ENCODE measurements at places on chromosomes 16 and 17.
A peak's percentile ranks its signal among the peaks of the same experiment; 100 is the strongest.

DNA sequence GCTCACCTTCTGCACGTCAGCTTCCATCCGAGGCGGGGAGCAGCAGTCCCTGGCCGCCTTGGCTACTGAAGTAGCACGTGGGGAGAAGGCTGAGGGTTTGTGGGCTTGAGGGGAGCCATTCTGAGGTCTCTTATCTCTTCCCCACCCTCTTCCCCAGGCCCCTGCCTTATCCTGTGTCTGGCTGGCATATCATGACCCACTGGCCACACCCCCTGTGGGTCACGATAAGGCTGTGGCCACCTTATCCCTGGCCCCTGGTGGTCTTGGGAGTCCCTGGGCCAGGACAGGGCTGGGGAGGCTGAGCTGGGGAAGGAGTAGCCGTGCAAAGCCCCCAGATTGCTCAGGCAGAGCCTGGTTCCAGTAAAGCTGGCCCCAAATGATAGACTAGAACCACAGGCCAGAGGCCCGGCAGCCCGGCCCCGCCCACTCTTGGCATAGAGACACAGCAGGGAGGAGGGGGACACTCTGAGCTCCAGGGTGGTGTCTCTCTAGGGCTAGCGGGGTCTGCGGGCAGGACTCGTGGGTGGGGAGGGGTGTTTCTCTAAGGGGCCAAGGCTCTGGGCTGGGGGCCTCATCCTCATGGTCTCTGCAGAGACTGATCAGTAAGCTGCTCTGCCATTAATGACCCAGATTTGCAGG, 7.6 kb downstream of the SPNS2 start:
- no peak for DNase-seq

DNA sequence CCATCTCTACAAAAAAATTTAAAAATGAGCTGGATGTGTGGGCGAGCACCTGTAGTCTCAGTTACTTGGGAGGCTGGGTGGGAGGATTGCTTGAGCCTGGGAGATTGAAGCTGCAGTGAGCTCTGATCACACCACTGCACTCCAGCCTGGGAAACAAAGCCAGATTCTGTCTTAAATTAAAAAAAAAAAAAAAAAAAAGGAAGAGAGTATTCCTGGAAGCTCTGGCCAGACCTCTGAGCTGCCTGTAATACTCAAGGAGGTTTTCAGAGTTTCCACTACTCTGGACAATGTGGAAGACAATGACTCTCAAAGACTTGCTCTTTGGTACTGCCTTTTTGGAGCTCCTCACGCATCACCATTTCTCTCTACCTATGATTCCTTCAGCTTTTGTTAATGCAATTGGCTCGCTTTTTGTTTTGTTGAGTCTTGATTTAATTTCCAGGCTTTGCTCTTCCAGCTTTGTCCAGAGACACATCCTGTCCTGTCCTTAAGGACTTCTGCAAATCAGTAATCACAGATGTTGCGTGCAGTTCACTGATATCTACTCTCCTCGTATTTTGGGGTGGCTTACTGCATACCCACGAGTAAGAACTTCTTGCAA, 10.8 kb downstream of the CHD9 start:
- no peak for DNase-seq

DNA sequence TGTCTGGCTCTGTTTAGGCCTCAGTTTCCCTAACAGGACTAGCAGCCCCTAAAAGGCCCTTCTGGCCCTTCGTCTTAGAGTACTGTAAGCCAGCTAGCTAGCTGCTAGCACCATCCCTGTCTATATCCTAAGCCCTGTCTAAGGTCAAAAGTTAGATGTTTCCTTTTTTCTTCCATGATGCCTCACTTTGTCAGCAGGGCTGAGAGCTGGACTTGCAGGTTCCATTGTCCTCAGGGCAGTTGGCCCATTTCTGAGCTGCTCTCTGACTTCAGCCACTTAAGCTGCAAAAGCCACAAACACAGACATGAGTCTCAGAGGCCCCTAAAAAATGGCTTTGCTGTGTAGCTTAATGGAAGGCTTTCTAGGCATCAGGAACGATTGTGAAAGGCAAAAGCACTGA, 187.7 kb downstream of the CBLN1 start:
- no peak for DNase-seq

GRCh38 chr16:84081446-84081989, 35.2 kb downstream of the MBTPS1 start:
- DNase-seq: no peak

DNA sequence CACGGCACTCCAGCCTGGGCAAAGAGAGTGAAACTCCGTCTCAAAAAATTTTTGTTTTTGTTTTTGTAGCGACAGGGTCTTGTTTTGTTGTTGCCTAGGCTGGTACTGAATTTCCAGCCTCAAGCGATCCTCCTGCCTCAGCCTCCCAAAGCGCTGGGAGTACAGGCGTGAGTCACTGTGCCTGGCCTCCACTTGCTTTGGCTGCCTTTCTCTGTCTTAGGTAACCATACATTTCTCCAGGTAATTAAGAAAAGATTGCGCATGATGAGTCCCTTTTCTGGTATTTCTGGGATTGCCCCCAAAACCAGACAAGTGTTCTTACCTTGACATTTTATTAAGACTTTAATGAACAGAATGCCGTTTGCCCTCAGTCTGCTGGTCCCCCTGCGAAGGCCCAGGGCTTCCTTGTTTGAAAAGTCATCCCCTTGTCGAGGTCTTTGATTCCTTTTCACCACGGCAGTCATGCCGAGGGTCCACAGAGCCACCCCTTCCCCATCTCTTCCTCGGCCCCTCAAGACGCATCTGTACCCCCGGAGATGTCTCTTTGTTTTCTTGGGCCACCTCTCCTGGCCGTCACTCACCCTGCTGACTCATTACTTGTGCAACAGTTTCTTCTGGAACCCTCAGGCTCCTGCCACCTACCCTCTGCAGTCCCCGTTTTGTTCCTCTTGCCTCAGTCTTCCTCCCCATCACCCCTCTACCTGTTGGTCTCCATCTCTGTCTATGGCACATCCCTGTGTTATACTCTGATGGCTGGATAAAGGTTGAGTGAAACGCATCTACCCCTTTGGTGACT, 151.0 kb downstream of the SEC14L1 start:
- no peak for DNase-seq

GRCh38 chr17:14212401-14212800, 24.3 kb downstream of the CDRT15 start:
- DNase-seq: no peak

- DNase-seq: no peak
Observed at GRCh38 chr16:11036040-11036439, 91.7 kb downstream of the CLEC16A start.

GRCh38 chr16:67265834-67266233, 13.5 kb upstream of the PLEKHG4 start:
- DNase-seq: no peak

GRCh38 chr17:76524598-76525512, 12.7 kb downstream of the CYGB start:
- no peak for DNase-seq

DNA sequence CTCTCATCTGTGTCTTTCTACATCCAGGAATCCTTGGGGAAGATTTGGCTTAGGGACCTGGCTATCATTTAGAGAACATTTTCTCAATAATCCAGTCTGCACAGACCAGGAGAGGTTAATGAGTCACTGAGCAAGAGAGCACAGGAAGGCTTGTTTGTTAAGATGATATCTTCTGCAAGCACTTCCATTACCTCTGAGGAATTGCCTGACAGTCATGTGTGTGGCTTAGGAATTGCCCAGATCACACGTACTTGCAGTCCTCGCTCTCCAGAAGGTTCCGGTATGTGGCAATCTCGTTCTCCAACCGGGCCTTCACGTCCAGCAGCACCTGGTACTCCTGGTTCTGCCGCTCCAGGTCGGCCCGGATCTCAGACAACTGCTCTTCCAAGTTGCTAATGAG, 3.3 kb downstream of the KRT37 start:
- DNase-seq: no peak

GRCh38 chr16:89579351-89579750, 3.8 kb downstream of the CPNE7 start:
- no peak for DNase-seq

GRCh38 chr17:47713980-47714700, 18.9 kb upstream of the TBX21 start:
- peak; percentile 78 for DNase-seq

DNA sequence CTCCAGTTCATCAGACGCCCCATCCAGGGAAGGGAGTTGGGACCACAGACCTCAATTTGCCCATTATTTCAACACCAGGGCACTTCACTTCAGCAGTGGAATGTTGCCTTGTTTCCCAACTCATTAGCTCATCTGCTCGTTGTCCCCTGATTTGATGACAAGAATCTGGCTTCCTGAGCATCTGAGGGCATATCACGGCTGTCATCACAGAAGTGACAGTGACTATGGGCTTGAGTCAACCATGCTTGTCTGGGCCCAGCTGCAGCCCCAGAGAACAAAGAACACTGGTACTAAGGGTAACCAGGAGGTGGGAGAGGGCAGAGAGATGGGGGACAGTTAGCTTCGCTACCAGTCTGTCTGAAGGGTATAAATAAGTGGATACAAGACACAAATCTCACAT, 266.0 kb upstream of the SDK2 start:
- no peak for DNase-seq

GRCh38 chr16:89195521-89196171, 4.7 kb downstream of the SLC22A31 start:
- peak; percentile 46 for DNase-seq

DNA sequence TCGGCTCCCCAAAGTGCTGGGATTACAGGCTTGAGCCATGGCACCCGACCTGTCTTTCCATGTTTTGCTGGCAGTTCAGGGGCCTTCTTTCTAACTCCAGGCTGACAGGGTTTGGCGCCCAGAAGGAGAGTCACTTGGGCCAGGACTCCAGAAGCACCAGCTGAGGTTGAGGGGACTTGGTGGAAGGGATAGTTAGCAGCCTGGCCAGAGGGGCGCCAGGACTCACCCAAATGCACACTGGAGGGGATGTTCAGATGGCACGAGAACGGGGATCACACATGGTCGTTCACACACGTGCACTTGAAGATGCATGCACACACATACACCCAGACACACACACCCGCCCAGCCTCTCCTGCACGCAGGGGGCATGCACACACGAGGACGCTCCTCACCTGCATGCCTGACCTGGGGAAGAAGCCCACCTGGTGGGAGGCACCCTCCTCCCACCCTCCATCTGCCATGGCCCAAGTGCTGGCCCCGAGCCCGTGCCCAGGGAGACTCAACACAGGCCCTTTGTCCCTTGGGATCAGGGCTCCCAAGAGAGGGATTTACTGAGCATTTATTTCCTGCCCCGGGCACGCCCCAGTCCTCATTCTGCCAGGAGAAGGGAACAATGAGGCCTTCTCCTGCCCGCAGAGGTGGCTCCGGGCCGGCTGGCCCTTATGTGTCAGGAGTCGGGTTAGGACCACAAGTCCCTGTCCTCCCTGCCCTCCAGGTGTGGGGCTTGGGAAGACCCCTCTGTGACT, 2.3 kb upstream of the PRSS21 start:
- DNase-seq: no peak

DNA sequence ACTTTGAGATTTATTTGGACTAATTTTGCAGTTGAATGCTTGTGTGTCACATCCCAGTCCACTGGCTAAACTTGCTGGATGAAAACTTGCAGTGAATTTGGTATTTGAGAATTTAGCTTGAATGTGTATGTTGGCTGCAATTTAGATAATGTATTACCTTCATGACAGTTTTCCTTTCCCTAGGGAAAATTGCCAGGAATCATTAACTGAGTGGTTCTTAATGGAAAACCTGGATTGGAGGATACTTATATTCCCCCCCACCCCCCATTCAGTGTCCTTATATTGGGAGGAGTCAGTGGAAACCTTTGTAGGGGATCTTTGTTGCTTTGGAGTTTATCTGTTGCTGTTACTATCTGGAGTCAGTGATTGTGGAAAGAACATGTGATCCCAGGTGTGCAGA, 67.6 kb downstream of the KPNA2 start:
- no peak for DNase-seq

GRCh38 chr16:19284207-19284606, 1.3 kb upstream of the CLEC19A start:
- DNase-seq: no peak

- DNase-seq: peak; percentile 89
Observed at GRCh38 chr16:85556456-85557082, 56.6 kb upstream of the GSE1 start.

DNA sequence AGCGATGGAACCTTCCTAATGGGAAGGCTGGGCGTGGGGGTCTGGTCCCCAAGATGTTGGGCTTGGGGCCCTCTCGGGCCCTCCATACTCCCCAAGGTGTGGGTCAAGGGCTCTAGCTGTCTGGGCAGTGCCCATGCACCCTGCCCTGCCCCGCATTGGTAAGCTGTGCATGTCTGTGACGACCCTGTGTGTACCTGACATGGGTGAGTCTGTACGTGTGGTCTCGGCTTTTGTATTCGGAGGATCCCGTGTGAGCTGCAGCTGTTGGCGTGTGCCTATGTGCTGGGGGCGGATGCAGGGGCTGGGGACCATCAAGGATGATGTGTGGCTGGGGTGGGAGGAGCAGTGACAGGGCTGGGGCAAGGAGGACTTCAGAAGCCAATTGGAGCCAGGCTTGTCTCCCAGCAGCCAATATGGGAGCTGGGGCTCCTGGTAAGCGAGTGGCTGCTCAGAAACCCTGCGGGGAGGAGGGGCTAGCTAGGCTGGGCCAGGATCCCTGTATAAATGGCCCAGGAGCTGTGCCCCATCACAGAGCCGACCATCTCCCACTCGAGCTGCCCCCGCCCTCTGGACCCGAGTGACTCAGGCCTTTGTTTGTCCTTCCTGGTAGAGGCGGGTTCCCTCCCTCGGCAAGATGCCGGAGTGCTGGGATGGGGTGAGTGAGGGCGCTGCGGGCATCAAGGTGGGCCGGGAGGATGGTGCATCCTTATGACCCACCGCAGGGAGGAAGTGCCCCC, at the start of gene NDRG4:
Gene NDRG4, plus strand, starts transcription at position 529 of the 737 bp plus-strand sequence. Its CDS starts 106 bp downstream, at position 635.
- DNase-seq: peak; percentile 69

GRCh38 chr16:50595859-50596258, 47.7 kb downstream of the NKD1 start:
- DNase-seq: no peak

GRCh38 chr16:22220069-22220440, 14.0 kb downstream of the EEF2K start:
- DNase-seq: no peak

GRCh38 chr17:77579682-77580081, 378.8 kb upstream of the TNRC6C start:
- DNase-seq: no peak

- DNase-seq: no peak
Observed at GRCh38 chr17:50785946-50786570, 18.7 kb upstream of the ANKRD40CL start.

GRCh38 chr16:20873331-20873730, 26.8 kb downstream of the DCUN1D3 start:
- DNase-seq: no peak

GRCh38 chr17:68198931-68199836, 48.7 kb upstream of the AMZ2 start:
- DNase-seq: no peak

Data from 8988T (cell line).